ENCODE measurements at places on chromosomes 2 and 18. TPM values are rescaled to one million over a fixed set of nuclear protein-coding genes. Genes with fewer than 3 reads are reported as not detected.

TLX2 gene
- not detected for total RNA-seq

- DNase-seq, result no peak
These were observed 270.6 kb downstream of the SS18 start for GRCh38 chr18:25819746-25820363.

DNA sequence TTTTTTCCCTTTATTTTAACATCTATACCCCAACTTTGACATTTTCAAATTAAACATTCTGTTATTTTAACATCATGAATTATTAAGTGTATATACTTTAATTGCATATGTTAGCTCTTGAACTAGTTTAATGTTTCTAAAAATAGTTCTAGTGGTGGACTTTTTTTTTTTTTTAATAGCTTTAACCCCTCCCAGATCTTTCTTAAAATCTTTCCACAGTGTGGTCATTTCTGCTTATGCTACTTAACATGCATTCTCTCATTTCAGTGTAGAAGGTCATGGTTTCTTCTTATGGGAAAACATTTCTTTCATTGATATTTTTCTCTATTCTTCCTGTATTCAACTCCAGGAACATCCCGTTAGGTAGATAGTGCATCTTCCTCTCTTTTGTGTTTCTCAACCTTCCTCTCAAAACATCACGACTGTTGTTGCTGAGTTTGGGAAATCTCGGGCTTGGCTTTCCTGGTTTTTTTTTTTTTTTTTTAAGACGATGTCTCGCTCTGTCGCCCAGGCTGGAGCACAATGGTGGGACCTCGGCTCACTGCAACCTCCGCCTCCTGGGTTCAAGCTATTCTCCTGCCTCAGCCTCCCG lies 849 bp upstream of the TMEM18 start:
- DNase-seq, result no peak

DNA sequence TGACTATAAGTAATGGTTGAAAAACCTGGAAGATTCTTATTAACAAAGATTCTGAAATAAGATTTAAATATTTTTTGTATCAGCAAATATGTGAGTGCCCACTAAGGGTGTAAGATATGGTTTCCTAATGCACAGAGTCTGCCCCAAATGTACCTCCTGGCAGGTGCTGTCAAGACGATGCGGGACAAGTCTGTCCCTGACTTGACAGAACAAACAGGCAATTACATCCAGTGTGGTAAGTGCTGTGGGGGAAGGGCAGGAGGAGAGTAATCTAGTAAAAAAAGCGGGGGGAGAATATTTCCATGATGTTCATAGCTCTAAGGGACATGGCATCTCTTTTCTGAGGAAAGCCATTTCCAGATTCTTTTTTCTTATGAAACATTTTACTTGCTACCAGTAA lies 127.5 kb downstream of the COL4A4 start:
- no peak for DNase-seq

DNA sequence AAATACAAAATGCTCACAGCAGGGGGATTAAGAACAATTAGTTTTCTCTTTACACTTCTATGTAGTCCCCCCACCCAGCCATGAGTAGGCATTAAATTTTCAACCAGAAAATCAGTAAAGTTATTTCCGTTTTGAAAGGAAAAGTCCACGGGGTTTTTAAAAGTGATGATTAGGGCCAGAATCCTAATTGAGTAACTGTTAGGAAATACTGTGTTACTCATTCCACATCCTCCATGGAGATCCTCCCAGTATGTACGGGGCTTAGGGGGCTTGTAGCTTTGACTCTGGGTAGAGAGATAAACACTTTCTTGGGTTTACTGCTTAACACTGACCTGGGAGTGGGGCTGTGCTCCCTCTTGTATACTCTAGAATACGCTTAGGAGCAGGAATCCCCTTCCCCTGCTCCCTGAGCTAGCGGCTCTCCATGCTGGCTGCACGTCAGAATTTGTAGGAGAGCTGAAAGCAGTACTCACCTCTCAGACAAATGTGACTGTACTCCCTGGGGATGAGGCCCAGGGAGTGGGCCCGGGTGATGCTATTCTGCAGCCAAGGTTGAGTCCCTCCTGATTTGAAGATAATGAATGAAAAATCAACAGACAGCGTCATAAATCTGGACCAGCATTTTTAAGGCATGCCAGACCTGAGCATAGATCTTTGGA lies 100.5 kb downstream of the SLC4A3 start:
- DNase-seq, result no peak

DNA sequence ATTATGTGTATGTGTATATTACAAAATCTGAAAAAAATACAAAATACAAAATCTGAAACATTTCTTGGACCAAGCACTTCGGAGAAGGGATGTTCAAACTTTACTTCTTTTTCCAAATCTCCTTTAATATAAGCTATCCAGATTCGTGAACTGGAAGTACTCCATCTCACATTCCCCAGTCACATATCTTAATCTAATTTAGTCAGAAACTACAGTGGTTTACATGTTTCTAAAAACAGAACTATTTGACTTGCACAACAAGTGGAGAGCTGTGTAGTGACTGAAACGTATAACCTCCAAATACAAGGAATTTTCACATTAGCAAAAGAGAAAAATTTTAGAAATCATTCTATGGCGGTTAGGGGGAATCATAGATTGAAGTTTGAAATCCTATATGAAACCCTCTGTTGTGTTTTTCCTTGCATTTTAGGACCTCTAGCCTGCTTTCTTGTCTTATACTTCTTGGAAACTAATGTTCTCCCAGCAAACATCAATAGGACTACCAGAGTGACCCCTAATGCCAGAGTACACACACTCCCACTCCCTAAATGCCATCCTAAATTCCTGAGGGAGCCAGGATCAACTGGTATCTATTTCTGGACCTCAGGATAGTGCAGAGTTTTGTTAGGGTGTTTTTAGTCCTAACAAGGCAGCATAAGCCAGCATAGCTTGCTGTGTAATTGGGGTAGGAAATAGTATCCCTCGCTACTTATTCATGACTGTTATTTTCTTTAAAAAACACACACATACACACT lies 30.2 kb upstream of the ROCK1 start:
- no peak for DNase-seq
